Neuronal stem cell (in vitro differentiated cells): ENCODE measurements at places on chromosomes 1 and 21.

GRCh38 chr1:235881930-235882700 lies 15.4 kb upstream of the LYST start:
- no peak for DNase-seq

DNA sequence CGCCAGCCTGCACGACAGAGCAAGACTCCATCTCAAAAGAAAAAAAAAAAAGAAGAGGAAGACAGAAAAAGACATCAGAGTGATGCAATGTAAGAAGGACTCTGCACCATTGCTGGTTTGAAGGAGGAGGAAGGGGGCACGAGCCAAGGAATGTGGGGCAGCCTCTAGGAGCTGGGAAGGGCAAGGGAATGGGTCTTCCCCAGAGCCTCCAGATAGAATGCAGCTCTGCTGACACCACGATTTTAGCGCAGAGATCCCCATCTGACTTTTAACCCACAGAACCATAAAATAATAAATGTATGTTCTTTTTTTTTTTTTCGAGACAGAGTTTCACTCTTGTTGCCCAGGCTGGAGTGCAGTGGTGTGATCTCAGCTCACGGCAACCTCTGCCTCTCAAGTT lies 33.9 kb upstream of the LAMC2 start:
- DNase-seq = no peak

GRCh38 chr1:228109962-228110488 lies 926 bp upstream of the MRPL55 start:
- no peak for DNase-seq

- no peak for DNase-seq
Observed at GRCh38 chr1:225750875-225751824, 26.5 kb upstream of the SRP9 start.

DNA sequence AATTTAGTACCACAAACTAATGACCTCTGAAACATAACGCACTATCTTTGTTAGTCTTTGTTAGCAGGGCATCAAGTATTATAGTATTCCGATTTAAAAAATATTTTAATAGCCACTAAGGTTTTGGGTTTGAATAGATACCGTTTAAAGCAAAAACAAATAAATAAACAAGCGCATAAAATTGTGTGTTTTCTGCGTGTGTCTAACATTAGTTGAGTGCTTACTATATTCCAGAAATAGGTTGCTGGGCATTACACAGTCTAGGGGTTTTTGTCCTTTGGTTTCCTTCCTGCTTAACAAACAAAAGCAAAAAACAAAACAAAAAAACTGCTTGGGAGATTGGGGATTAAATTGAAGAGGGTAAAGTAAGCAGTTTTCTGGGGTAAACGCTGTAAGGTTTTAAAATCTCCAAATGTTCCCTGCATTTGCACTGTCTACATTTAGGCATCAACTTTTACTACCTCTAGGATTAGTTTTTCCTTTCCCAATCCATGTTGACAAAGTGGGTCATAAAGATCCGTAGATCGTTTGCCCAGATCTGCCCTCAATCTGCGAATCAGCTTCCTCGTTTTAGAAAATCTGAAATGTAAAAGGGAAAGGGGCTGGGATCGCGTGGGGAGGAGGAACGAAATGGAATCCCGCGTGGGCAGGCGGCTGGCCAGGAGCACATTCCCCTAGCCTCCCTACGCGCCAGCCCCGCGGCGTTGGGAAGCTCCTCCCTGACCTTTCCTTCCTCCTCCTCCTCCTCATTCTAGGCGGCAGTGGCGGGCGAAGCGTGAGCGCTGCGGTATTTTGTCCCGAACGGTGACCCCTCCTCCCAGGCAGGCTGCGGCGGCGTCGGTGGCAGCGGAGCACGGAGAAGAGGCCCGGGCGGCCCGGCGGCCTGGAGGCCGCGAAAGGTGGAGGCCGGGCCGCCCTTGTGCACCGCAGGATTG lies at the start of gene KCTD3:
KCTD3 (plus strand) TSS at position 749 of the 935 bp plus-strand sequence. CDS start 382 bp downstream, outside the sequence.
- peak; percentile 73 for DNase-seq

DNA sequence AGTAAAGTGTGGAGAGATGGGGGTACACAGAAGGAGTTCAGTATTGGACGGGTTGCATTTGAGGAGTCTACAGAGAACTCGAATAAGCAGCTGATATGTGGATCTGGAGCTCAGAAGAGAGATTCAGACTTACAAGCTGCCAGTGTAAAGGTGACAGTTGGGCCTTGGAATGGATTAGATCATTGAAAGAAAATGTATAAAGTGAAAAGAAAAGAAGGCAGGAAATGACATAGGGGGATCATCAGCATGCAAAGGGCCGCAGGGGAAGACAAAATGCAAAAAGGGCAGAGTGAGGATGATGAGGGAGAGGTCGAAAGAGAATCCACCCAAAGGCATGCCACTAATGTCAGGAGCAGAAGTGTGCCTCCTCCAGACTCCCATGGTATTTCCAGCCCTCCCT lies 273.3 kb downstream of the TNR start:
- DNase-seq = no peak

- DNase-seq = no peak
Observed at GRCh38 chr21:39923476-39923875, 56.2 kb downstream of the PCP4 start.

DNA sequence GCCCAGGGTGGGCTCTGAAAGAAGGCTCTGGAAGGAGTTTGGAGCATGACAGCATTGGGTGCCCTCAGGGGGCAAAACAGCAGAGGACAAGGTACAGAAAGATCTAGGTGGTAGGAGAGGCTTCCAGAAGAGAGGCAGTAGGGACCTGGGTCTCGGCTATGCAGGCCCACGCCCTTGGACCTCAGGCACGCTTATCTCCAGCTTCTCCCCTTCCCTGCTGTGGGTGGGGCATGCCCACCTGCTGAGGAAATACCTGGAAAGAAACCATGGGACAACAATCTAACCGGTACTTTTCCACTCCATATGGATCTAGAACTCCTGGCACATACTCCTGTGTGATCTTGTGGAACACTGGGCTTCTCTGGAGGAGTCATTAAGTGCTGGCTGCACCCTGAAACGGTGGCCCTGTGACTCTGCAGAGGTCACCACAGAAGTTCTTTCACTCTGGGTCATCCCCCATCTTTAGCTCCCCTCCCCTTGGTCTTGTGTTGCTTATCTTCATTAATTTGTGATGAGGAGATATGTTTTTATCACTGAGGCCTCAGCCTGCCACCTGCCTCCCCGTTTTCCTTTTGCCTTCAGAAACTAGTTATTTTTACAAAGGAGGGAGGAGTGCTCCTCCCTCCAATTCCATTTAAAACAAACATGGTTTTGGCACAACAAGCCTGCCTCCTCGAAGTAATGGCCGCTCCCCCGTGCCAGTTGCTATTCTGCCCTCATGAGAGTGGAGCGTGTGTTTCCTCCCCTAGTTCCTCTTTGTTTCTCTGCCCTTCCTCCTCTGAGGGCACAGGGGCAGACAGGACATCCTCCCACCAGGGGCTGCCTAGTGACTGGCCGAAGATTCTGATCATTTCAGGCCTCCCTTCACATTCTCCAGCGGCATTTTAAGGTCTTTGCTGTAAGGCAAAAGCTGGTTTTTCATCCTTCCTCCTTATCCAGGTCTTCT lies 78.0 kb upstream of the ATP5PO start:
- DNase-seq = no peak

GRCh38 chr1:27564710-27565649 lies 39.0 kb downstream of the AHDC1 start:
- DNase-seq = no peak

GRCh38 chr1:91791103-91791502 lies 94.8 kb downstream of the TGFBR3 start:
- peak; percentile 54 for DNase-seq

DNA sequence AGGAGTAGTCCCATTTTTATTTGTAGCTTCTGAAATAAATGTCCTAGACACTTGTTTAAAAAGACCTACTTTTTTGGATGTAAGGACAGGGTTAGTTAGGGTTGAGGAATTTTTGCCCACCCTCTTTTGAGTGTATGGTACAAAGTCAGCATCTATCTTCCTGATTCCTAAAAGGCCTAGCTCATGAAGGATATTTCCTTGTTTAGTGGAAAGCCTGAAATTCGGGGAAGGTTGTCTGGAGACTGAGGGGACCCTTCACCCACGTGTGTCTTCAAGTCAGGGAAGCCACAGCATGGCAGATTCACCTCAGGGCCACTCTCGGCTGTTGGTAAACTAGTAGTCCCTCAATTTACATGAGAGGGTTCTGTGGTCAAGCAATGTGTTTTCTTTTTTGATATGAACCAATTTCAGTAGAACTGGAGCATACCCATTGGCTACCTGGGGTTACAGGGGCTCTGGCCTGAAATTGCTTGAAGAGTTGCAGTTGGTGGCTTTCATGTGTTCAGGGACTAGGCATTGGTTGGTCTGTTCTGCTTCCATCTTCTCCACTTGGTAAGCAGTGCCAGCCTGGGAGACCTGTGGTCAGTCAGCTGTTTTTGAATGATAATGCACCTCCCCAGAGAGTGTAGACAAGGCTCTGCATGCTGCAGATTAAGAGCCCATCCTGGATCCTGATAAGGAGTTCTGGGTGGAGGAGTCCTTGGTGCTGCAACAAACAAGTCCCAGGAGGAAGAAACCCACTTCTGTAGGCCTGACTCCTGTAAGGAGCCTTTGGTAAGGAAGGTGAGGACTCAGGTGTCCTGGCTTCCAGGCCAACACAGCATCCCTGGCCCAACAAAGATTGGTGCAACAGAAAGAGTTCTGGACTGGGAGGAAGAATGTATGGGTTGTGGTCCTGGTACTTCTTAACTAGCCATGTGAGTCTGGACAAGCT lies 6.3 kb downstream of the BTG2 start:
- DNase-seq = no peak

DNA sequence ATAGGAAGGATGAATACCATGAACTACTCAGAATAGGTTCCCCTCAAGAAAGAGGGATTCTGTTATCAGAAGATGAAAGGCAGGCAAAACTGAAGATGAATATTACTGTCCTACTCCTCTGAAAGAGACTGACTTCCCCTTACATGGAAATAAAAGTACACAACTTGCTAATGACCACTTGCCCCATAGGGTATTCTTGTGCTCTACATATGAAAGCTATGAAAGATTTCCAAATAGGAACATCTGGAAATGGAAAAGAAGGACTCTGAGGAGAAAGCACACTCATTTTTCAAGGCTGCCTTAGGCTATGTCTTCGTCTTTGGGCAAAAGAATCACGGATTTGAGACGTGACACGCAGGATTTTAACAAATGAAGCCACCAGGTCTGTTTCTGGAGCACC lies 170.1 kb upstream of the DAB1 start:
- DNase-seq = no peak

DNA sequence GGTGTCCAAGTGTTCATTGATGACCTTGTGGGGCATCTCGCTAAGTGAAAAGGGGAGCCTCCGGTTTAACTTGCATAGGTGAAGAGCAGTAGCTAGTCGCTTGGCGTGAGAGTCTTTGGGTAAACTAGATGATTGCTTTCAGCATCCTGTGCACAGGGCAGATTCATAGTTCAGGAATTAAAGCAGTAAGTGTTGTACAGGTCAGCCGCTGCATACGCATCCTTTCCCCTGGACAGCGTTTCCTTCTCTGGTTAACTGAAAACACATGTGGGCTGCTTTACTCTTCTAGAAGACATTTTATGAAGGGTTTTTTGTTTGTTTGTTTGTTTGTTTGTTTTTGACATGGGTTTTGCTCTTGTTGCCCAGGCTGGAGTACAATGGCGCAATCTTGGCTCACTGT lies 12.1 kb downstream of the NDUFV3 start:
- no peak for DNase-seq

DNA sequence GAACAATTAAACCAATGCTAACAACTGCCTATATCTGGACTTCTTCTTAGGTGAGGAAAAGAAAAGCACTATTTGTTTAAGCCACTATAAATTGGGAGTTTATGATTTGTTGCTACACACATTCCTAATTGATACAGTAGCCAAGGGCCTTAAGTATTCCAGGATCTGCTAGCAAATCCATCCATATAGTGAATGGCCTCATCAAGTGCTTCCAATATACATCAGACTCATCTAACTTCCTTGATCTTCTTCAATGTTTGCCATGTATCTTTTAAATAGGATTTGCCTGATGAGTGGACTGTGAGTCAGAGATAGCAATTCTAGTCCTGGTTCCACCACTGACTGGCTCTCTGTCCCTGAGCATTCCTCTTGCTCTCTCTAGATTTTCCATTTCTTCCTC lies 430.2 kb downstream of the OMA1 start:
- DNase-seq = no peak

GRCh38 chr1:231950331-231951128 lies 323.9 kb downstream of the DISC1 start:
- DNase-seq = no peak

DNA sequence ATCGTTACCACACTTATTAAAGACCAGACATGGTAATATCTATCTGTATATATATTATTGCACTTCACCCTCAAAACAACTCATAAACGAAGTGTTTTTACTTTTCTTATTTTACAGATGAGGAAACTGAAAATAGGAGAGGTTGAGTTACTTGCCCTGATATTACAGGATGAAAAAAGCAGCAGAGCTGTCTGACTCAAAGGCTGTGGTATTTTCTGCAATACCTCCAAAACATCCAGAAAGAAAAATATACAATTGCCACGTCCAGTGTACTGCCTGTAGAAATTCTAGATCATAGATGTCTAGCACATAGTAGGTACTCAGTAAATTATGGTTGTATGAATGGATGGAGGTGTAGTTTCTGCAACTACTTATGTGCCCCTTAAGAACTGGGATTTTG lies 5.2 kb upstream of the TARBP1 start:
- DNase-seq = no peak

DNA sequence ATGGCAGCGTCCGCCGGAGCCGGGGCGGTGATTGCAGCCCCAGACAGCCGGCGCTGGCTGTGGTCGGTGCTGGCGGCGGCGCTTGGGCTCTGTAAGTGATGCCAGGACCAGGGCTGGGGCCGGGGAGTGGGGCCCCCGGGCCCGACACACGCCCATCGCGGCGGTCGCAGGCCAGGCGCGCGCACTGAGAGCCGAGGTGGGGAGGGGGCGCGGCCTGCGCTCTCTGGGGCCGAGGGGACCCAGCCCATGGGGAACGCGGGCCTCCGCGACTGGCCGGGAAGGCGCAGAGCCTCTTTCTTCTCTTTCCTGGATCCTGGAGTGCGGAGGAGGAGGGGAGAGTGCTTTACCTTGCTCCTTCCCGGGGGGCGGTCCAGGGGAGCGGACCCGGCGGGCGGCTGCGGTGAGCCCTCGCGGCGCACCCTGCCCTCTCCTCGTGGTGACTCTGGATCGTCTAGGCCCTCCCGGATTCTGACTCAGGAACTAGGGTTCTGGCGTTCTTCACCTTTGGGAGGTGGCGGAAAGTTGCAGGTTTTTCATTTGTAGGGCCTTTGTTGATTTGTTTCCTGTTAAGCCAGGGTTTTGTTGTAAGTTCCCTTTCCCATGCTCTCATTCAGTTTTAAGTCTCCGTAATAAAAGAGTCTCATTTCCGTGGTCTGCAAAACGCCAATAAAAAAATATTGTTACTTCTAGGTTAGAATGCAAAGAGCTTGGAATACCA lies 529 bp downstream of the MPZL1 start:
- DNase-seq = peak; percentile 58
